Esophagus squamous epithelium (tissue), 5 donors: ENCODE measurements at places on chromosomes 5 and 9.

- H3K27me3 ChIP-seq = no peaks in the 10 kb centered on the region
- peaks cover 11% of the 10 kb centered on the region for H3K4me1 ChIP-seq
- peak overlapping the region; percentile 13 for H3K27ac ChIP-seq
- no peaks in the 10 kb centered on the region for H3K36me3 ChIP-seq
- H3K4me3 ChIP-seq = no peak overlapping the region
- DNase-seq = no peak
Observed at GRCh38 chr5:168005093-168005492, 286.4 kb upstream of the WWC1 start.

GRCh38 chr9:129338724-129339430 is 160.8 kb upstream of the IER5L start:
- H3K4me3 ChIP-seq = no peak overlapping the region
- no peaks in the 10 kb centered on the region for H3K27me3 ChIP-seq
- H3K36me3 ChIP-seq = no peaks in the 10 kb centered on the region
- H3K4me1 ChIP-seq = peaks cover 37% of the 10 kb centered on the region

DNA sequence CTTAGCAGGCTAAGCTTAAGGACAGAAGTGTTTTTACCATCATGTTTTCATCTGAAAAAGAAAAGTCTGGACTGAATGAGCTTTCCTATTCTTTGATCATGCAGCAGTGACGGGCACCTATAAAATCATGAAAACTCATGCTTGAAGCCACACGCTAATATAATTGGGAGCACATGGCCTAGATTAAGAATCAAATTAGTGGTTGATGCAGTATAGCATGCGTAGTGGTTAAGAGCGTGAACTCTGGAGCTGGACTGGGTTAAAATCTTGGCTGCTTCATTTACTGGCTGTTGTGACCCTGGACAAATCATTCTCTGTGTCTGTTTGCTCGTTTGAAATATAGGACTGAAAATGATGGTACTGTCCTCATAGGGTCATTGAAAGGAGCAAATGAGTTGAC is 49.9 kb upstream of the IL13 start:
- no peaks in the 10 kb centered on the region for H3K4me1 ChIP-seq
- peaks cover 5% of the 10 kb centered on the region for H3K36me3 ChIP-seq
- DNase-seq = no peak

GRCh38 chr5:42337607-42338006 is 85.6 kb upstream of the GHR start:
- no peaks in the 10 kb centered on the region for H3K27me3 ChIP-seq
- DNase-seq = no peak
- no peaks in the 10 kb centered on the region for H3K4me1 ChIP-seq
- H3K4me3 ChIP-seq = no peak overlapping the region
- H3K27ac ChIP-seq = no peak overlapping the region

- H3K27me3 ChIP-seq = no peaks in the 10 kb centered on the region
- no peak overlapping the region for H3K4me3 ChIP-seq
- DNase-seq = no peak
- H3K27ac ChIP-seq = peak overlapping the region; percentile 79
Observed at GRCh38 chr5:143495110-143495509, 91.6 kb upstream of the NR3C1 start.

DNA sequence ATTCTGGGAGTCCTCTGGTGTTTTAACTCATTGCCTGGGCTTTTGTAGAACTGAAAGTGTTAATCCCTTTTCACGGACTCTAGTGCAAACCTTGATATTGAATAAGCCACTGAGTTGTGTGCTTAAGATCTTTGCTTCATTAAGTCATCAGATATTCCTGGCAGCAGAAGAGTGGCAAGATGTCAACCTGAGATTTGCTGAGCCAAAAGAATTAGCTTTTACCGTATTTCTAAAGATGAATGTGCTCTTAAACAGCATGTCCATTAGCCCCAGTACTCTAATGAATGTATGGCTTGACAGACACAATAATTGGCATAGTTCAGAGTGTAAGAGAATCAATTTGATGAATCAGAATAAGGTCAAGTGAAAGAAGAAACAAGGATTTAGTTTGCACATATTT is 87.2 kb upstream of the CDH6 start:
- no peak overlapping the region for H3K4me3 ChIP-seq
- H3K27me3 ChIP-seq = no peaks in the 10 kb centered on the region
- H3K4me1 ChIP-seq = no peaks in the 10 kb centered on the region

GRCh38 chr5:136205941-136206340 is 13.0 kb upstream of the SMIM32 start:
- H3K27ac ChIP-seq = no peak overlapping the region
- no peaks in the 10 kb centered on the region for H3K36me3 ChIP-seq
- DNase-seq = no peak
- H3K27me3 ChIP-seq = peaks cover 42% of the 10 kb centered on the region
- H3K4me3 ChIP-seq = no peak overlapping the region

DNA sequence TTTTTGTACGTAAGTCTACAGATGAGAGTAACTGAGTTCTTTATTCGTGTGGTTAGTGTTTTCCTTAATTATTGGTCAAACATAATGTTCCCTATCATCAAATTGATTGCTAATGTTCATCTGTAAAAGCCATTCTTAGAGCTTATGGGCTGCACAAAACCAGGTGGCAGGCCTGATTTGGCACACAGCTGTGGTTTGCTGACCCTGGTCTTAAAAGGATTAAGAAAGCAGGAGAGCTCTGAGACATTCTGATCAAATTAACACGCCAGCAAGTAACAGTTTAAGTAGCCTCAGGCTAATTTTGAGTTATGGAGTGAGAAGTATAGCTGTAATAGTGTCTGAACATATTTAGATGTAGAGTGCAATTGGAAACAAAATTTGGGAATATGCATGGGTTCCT is 63.2 kb downstream of the PRR16 start:
- no peaks in the 10 kb centered on the region for H3K4me1 ChIP-seq
- H3K27me3 ChIP-seq = no peaks in the 10 kb centered on the region
- no peak for DNase-seq
- no peak overlapping the region for H3K27ac ChIP-seq

DNA sequence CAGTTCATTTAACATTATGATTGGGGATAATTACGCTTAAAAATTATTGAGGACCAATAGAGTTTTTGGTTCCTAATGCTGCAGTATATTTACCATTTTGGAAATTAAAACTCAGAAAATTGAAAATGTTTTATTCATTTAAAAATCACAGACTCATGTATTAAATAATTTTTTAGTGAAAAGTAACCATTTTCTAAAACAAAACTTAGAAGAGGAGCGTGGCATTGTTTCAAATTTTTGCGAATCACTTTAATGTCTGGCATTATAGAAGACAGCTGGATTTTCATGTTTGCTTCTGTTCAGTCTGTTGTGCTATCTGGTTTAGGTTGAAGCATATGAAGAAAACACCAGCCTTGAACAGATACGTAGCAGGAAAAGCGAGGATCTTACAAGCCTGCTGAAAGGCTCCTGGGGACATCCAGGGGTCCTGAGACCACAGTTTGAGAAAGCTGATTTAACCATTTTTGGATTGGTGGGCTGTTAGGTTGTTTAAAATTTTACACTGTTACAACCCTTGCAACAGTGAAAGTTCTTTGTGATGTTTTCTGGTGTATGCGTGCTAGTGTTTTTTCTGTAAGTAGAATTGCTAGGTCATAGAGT is 1.6 kb downstream of the ZFYVE16 start:
- peaks cover 25% of the 10 kb centered on the region for H3K4me1 ChIP-seq
- no peaks in the 10 kb centered on the region for H3K27me3 ChIP-seq
- no peak for DNase-seq
- peak overlapping the region; percentile 98 for H3K4me3 ChIP-seq
- H3K36me3 ChIP-seq = no peaks in the 10 kb centered on the region

DNA sequence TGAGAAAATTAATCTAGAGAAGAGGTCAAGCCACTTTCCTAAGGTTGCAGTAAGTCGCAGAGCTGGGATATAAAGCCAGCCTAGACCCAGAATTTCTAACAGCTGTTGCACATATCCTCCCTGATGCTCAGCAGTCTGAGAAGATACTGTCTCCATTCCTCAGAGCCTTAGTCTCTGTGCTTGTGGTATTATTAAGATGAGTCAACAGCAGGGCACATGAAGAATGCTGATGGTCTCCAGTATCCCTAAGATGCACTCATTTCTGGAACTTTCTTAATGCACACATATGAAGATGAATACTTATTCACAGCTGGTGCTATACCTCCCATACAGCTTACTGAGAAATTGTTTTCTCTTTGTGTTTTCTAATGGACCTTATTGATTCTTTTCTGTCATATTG is 32.5 kb downstream of the SGCD start:
- DNase-seq = no peak
- H3K4me3 ChIP-seq = no peak overlapping the region
- H3K36me3 ChIP-seq = no peaks in the 10 kb centered on the region
- H3K27ac ChIP-seq = no peak overlapping the region
